ENCODE measurements at places on chromosomes 4 and X.
A peak's percentile ranks its signal among the peaks of the same experiment; 100 is the strongest.

GRCh38 chrX:15236146-15236545, 33.7 kb downstream of the ASB9 start:
- DNase-seq: no peak

DNA sequence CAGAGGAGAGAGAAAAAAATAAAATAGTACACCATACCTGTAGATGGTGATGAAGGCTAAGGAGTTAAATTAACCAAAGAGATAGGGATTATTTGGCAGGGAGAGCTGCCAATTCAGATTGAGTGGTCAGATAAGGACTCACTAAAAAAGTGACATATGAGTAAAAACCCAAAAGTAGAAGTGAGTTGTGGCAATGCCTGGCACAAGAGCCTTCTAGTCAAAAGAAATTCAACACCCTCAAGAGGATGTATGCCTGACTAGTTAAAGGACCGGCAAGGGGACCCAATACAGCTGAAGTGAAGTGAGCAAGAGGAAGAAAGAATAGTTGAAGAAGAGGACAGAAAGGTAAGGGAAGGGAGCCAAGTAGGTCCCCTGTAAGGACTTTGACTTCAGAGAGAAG, 34.9 kb downstream of the ELF2 start:
- DNase-seq: peak; percentile 14

GRCh38 chr4:183722731-183723560, 63.9 kb downstream of the TRAPPC11 start:
- DNase-seq: peak; percentile 59

DNA sequence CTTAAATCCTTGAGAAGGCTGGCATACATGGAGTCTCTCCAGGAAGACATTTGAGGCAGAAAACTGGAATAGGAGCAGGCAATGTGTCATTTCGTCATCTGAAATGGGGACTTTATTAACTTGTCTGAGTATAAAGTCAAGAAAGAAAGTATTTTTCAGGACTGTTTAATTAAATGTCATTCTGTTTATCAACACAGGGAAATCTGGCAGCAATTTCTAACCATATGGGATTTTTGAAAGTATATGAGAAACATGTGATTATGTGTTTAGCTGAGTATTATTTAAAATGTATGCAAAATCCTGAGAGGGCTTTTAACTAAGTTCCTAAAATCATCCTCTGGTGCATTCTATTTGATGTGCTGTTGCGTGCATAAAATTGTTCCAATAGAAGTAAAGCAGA, 3.9 kb upstream of the FAM9A start:
- DNase-seq: no peak

GRCh38 chrX:10949541-10949940, 161.6 kb upstream of the HCCS start:
- no peak for DNase-seq

GRCh38 chr4:109574443-109574850, 14.4 kb downstream of the MCUB start:
- DNase-seq: peak; percentile 16

DNA sequence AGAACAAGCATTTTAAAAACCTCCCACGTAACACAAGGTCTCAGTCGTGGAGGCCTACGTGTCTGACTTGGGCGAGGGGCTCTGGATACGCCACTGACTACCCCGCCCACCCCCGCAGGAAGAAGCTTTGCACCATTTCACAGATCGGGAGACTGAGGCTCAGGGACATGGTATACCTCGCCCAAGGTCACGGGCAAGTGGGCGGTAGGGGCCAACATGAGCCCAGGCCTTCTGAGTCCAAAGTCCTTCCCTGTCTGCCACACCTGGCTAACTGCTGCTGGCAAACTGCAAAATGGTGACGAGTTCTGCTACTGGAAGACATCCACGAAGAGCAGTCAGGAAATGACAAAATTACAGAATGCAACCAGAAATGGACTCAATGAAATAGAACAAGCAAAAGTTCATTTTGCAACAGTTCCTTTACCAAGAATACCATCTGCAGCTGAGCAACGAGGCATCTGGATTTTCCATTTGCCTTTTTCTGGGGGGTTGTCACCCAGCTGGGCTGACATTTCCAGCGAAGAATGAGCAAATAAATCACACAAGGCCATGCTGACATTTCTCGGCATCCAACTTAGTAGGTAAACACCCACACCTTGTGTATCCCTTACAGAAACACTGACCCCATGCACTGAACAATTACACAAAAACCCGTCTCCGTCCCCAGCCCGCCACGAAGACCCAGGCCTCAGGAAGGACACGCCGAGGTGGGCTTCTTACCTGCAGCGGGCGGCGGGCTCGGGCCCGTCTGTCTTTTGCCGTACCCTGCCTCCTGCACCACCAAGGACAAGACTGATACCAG, 70.2 kb upstream of the AFAP1 start:
- no peak for DNase-seq

- no peak for DNase-seq
Observed at GRCh38 chr4:82380344-82380743, 6.6 kb upstream of the HNRNPD start.

GRCh38 chr4:162510115-162510514, 346.3 kb upstream of the FSTL5 start:
- DNase-seq: no peak

GRCh38 chrX:31245714-31246113, 173.9 kb upstream of the FTHL17 start:
- no peak for DNase-seq

- no peak for DNase-seq
Observed at GRCh38 chr4:94410678-94411206, 41.0 kb upstream of the PDLIM5 start.

DNA sequence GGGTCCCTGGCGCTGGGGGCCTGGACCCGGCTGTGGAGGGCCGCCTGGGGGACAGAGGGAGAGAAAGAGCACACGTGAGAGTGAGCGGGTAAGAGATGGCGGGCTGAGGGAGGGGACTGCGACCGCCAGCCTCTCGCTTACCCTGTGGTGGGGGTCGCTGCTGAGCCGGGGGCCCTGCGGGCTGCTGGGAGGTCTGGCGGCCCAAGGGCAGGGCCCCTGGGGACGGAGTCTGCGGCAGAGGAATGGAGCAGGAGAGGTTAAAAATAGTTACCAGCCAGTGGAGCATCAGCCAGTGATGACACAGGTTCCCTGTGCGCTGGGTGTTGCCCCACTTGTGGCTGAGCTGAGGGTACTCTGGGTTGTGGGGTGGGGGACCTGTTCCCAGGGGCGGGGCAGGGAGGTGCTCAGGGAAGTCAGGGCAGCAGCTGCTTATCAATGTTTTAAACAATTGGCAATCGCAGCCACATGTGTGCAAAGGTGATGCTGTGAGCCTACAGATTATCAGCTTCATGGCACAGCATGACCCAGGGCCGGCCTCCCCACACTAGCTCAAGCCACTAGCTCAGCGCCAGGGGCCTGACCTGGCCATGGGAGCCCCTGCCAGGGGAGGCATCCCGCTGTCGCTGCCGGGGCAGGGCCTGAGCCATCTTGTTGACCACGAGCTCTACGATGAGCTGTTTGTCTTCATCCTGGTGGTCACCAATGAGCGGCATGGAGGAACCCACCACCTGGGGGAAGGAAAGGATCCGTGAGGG, 7.5 kb upstream of the TIMP1 start:
- DNase-seq: no peak

GRCh38 chr4:17757621-17758020, 23.8 kb downstream of the FAM184B start:
- DNase-seq: no peak

GRCh38 chr4:185229021-185229818, 19.8 kb downstream of the SNX25 start:
- DNase-seq: no peak

DNA sequence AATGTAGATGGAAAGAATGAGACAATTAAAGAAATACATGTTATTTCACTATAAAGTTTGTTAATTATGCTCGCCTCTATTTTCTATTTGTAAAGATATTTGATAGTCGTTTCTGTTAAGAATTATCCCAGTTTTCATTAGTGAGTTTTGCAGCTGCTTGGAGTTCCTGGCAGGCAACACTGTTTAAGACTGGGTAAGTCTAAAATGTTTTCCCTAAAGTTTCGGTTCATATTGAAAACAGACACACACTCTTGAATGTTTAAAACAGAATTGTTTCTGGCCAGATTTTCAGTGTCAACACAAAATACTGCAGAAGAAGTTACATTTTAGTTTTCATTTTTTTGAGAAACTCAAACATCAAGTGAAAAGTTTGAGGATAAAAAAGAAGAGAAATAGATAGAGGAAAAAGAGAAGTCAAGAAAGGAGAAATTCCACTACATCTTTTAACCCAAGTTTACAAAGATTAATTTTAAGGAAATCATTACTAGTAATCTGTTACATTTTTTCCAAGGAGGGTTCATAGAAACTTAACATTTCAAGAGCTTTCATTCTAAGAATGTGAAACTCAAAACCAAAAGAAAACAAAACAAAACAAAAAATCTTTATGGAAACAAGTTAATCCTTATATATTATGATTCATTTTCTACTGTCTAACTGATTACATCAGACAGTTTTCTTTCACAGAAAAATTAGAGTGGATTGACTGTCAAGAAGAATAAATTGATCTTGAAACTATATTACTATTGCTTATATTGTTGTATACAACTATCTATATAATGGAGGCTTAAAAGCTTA, 305.5 kb downstream of the FAT4 start:
- DNase-seq: no peak

GRCh38 chrX:72540318-72540717, 32.3 kb downstream of the HDAC8 start:
- DNase-seq: no peak

DNA sequence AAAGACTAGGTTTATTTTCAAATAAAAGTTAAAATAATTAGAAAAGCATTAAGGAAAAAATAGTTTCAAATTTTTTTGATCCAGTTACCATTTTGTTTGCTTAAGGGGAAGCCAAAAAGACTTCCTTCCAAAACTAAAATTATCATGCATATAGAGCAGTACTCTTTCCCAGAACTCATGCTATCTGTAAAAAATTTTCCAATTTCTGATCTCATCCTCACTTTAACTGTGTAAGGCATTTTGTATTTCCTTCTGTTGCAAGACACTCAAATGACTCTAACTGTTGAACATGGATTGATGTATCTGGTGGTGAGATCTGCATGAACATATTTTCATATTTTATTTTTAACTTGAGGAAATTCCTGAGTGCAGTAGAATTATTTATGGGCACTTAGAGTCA, 150.1 kb downstream of the ADAM29 start:
- no peak for DNase-seq

DNA sequence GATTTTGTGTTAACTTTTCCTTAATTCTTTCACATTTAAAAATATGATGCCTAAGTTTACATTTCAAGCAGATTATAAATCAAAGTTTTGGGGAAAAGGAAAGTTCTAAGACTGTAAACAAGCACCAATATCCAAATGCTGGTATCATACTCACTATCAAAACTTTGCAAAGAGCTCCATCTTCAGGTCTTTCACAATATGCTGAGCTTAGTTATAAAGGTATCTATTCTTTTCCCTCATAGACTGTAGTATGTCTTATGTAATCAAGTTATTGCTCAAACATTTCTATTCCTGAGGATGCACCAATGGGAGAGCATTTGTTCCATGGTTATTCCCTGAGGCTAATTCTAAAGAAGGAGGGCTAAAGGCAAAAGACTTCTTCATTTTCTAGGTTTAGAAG, 207.9 kb upstream of the FAM241A start:
- DNase-seq: peak; percentile 9

GRCh38 chrX:23783589-23784469, 856 bp downstream of the SAT1 start:
- no peak for DNase-seq

DNA sequence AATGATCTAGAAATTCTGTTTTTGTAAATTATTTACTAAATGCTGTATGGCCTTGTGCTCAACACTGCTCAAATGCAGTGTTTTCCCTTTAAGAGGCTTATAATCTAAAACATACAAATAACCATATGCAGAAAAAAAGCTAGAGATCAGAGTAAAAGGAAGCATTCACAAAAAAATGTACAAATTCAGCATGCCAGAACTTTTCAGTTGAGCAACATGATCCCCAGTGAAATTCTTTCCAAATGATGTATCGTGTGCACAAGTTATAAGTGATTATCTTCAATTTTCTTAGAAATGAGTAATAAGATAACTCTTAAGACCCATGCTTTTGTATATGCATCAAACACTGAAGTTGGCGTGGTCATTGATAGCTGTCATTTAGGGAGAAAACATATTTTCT, 5.0 kb downstream of the GPC3 start:
- DNase-seq: no peak

GRCh38 chr4:85963231-85963630, 396.6 kb downstream of the MAPK10 start:
- DNase-seq: no peak

DNA sequence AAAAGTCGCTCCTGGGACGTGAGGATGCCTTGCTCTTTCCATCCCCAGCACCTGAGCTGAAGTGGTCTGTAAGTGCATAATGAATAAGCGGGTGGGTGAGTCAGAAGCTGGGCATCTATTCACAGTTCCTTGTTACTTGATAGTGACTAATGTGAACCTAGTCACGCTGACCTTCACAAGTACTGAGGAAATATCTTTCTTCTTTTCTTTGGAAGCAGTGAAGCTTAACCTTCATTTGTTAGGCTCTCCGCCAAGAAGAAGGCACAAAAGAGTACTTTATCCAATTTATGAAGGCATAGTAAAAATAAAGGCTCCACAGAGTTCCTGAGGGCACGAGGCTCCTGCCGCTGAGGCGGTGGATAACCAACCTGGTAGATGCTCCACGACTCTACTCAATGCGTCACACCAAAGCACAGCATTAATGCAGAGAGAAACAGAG, 475.7 kb upstream of the SLIT2 start:
- DNase-seq: no peak

DNA sequence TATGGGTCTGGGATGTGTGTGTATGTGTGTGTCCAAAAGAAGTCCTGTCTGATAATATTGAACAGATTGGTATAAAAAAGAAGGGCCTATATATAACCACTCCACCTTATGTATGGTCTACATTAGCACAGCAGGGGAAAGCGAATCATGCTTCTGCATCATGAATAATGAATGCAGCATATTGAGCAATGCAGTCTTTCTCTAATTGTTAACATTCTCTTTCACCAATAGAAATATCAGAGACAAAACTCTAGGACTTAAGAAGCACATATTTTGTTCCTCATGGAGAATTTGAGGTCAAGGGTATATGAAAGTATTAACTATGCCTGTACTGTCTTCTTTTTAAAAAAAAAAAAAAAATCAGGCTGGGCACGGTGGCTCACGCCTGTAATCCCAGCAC, 264.3 kb upstream of the NOCT start:
- DNase-seq: no peak

DNA sequence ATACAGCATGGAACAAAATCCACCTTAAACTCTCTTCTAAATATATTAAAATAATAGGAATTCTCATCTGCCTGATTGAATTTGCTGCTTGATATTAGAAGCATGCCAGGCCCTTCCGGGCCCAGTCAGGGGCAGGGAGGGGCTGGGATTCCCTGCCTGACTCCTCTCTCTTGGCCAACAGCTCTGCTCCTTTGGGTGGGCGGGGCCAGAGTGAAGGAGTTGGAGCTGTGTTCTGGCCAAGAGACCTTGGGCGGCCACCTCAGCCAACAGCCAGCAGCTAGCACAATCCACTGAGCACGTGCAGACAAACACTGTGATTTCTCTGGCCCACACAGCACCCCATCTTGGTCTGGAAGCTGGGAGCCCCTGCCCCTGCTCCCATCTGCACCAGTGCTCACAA, 140.3 kb downstream of the PJA1 start:
- no peak for DNase-seq

All from activated CD4-positive, alpha-beta T cell treated with anti-CD3 and anti-CD28 coated beads, Interleukin-2, Interleukin-6, amounts not matched to agents 100 ng/mL and 50 ng/mL, durations not matched to agents 16 hours and 8 hours (primary cell).